Progenitor cell of endocrine pancreas (in vitro differentiated cells): ENCODE measurements at places on chromosomes 16 and 17. TPM values are rescaled to one million over a fixed set of nuclear protein-coding genes. Genes with fewer than 3 reads are reported as not detected.

PYDC1 gene
- not detected in 2 replicates for total RNA-seq

ATP1B2 gene
- total RNA-seq: 1.5 and 2.1 TPM in 2 replicates

AARS1 gene
- 113 and 114 TPM in 2 replicates for total RNA-seq

CA7 gene
- not detected in 2 replicates for total RNA-seq

JUP gene
- total RNA-seq: 195 and 199 TPM in 2 replicates

ANKFN1 gene
- total RNA-seq: not detected in 2 replicates

HCRT gene
- not detected in 2 replicates for total RNA-seq

CCDC78 gene
- total RNA-seq: 2.5 and 3.2 TPM in 2 replicates

MMP25 gene
- 0.13 and 0.19 TPM in 2 replicates for total RNA-seq

SLFN14 gene
- not detected in 2 replicates for total RNA-seq

DNA sequence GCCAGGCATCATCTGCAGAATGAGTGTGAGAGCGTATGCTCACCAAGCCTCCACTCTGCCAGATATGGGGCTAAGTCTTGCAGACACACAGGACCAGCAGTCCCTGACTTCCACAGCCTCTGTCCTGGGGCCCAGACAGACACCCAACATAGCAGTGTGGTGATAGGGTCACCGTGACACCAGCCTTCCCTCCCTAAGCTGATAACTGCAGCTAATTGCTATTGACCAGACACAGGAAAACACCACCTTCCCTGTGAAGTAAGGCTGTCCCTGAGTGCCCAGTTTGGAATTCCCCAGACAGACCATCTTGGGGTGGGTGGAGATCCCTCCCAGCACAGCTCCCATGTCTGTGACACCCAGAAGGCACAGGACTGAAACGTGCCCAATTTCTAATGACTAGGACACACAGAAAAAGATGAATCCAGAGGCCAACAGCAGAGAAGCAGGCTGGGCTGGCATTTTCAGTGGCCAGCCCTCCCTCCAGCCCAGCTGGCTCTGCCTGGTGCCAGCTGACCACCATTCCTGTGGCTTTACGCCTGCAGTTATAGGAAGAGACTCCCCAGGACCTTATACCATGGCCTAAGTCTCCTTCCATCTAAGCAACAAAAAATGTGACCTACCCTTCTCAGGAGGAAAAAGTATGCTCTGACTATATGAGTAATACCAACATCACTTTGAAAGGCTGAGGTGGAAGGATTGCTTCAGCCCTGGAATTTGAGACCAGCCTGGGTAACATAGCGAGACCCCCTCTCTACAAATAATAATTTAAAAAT lies 30.3 kb downstream of the ATPAF2 start:
- no peak for DNase-seq
- H3K36me3 ChIP-seq: peaks cover 19% of the 10 kb centered on the region
- no peak overlapping the region for H3K27ac ChIP-seq
- no peak overlapping the region for H3K4me3 ChIP-seq
- peaks cover 1% of the 10 kb centered on the region for H3K4me1 ChIP-seq

DNA sequence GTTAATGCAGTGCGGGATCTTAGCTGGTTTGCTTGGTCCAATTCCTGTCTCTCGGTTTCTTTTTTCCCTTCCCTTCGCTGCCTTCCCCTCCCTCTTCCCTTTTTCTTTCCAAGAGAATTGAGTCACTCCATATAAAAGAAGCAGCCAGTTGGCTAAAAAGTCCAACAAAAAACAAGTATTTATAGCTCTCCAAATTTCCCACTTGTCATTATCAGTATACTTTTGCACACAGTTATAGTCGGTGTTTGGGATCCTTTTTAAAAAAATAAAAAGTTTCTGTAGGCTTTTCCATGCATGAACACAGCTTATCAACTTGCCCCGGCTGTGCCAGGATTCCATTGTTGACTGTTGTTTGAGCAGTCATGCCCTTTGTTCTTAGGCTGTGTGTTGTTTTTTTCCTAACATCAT lies 24.9 kb downstream of the HMOX2 start:
- DNase-seq: no peak
- H3K4me3 ChIP-seq: no peak overlapping the region
- H3K27ac ChIP-seq: peak overlapping the region; percentile 94
- H3K36me3 ChIP-seq: no peaks in the 10 kb centered on the region
- H3K27me3 ChIP-seq: no peaks in the 10 kb centered on the region
- peaks cover 23% of the 10 kb centered on the region for H3K4me1 ChIP-seq

DNA sequence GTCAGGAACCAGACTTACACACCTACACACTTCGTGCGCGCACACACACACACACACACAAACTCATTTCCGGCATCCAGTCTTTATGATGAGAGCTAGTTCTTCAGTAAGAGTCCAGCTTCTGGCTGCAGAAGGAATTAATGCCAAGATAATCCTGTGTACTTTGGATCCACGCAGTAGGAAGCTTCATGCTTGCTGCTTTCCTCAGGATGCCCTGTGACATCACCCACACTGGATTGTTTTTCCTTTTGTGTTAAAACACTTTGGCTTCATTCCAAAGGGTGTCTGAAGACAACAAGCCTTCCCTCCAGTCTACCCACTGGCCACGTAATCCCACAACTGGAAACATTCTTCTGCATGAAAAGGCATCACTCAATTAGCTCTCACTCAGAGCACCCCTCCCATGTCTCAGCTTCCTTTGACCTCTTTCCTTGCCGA lies 35.4 kb downstream of the KCNJ16 start:
- H3K27ac ChIP-seq: no peak overlapping the region
- peaks cover 2% of the 10 kb centered on the region for H3K4me1 ChIP-seq
- no peak overlapping the region for H3K4me3 ChIP-seq
- peaks cover 2% of the 10 kb centered on the region for H3K36me3 ChIP-seq

DNA sequence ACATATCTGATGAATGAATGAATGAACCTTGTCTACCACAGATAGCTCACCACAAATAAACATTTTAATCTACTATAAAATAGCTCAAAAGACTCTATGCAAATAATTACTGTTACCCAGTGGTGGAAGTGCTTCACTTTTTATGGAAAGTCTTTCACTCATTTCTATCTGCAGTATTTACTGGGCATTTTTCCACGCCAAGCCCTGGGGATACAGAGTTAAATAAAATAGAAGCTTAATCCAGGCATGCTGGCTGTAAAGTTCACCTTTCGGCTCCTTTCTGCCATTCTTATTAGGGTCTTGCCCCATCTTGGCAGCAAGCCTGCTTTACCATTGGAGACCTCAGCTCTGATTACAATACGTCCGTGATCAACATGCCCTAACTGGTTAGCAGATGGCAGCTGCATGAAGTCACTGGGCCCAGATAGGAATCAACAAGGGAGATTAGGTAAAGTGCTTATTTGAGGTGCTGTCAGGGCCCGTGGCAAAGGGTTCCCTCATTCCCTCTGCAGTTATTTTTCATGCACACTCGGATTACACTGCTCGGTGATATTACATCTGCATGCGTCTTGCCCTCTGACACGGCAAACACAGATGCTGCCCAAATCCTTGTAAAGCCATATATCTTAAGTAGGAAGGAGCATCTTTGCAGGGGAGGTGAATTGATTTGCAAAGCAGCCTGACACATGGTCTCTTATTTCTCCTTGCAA lies 648.9 kb downstream of the WWOX start:
- no peak for DNase-seq
- no peaks in the 10 kb centered on the region for H3K4me1 ChIP-seq
- H3K4me3 ChIP-seq: no peak overlapping the region
- no peak overlapping the region for H3K27ac ChIP-seq
- no peaks in the 10 kb centered on the region for H3K27me3 ChIP-seq

GRCh38 chr16:79621027-79621426 lies 20.5 kb upstream of the MAF start:
- DNase-seq: no peak
- no peak overlapping the region for H3K4me3 ChIP-seq
- H3K27ac ChIP-seq: no peak overlapping the region
- no peaks in the 10 kb centered on the region for H3K36me3 ChIP-seq

DNA sequence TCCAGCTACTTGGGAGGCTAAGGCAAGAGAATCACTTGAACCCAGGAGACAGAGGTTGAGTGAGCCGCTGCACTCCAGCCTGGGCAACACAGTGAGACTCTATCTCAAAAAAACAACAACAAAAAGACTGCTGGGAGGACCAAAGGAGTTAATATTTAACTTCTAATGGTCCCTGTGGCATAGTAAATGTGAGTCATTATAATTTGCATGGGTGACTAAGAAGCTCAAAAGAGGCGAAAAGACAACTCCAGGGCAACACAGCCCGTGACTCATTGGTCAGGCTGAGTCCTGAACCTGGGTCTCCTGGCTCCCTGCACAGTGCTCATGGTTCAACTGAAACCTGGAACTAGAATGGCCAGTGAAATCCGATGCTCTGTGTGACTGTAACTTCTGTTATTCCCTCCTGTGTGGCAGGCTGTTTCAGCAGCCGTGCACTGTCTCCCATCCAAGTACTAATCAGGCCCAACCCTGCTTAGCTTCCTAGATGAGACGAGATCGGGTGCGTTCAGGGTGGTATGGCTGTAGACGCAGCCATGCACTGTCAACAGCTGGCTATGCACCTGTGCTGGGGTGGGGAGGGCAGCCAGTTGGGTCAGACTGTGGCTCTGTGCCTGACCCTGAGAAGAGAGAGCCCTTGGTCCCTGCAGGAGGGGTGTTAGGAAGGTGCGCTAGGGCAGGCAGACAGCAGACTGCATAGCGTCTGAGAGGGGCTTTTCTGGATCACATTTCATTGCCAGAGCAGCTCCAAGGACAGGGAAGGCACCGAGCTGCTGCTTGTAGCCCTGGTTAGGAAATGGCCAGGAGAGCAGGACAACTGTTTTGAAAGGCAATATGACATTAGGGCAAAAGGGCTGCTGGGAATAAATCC lies 14.5 kb upstream of the GPRC5C start:
- no peaks in the 10 kb centered on the region for H3K36me3 ChIP-seq
- H3K4me1 ChIP-seq: peaks cover 21% of the 10 kb centered on the region
- DNase-seq: no peak
- H3K27ac ChIP-seq: peak overlapping the region; percentile 54

- no peak overlapping the region for H3K27ac ChIP-seq
- peaks cover 32% of the 10 kb centered on the region for H3K36me3 ChIP-seq
- no peaks in the 10 kb centered on the region for H3K4me1 ChIP-seq
Observed at GRCh38 chr17:17226451-17227265, 10.3 kb downstream of the FLCN start.

- H3K27me3 ChIP-seq: no peaks in the 10 kb centered on the region
- H3K4me1 ChIP-seq: peaks cover 7% of the 10 kb centered on the region
- no peak overlapping the region for H3K27ac ChIP-seq
- no peak for DNase-seq
- H3K4me3 ChIP-seq: no peak overlapping the region
- H3K36me3 ChIP-seq: peaks cover 22% of the 10 kb centered on the region
Observed at GRCh38 chr17:63816669-63817068, 10.6 kb upstream of the PSMC5 start.

GRCh38 chr17:61389670-61390478 lies 9.8 kb upstream of the TBX2 start:
- H3K36me3 ChIP-seq: no peaks in the 10 kb centered on the region
- peaks cover 18% of the 10 kb centered on the region for H3K4me1 ChIP-seq
- H3K4me3 ChIP-seq: no peak overlapping the region
- no peak overlapping the region for H3K27ac ChIP-seq

DNA sequence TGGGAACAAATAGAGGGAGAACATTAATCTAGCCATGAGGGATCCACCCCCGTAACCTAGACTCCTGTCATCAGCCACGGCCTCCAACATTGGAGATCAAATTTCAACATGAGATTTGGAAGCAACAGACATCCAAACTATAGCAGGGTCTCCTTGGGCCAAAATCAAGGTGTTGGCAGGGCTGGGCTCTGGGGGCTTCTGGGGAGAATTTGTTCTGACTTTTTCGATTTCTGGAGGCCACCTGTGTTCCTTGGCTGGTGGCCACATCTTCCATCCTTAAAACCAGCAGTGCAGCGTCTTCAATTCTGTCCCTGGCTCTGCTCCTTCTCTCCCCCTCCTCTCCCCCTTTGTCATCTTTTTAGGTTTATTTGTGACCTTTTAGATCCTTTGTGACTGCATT lies 546.2 kb downstream of the WWOX start:
- H3K36me3 ChIP-seq: no peaks in the 10 kb centered on the region
- no peak for DNase-seq
- peaks cover 19% of the 10 kb centered on the region for H3K4me1 ChIP-seq
- H3K27ac ChIP-seq: no peak overlapping the region

DNA sequence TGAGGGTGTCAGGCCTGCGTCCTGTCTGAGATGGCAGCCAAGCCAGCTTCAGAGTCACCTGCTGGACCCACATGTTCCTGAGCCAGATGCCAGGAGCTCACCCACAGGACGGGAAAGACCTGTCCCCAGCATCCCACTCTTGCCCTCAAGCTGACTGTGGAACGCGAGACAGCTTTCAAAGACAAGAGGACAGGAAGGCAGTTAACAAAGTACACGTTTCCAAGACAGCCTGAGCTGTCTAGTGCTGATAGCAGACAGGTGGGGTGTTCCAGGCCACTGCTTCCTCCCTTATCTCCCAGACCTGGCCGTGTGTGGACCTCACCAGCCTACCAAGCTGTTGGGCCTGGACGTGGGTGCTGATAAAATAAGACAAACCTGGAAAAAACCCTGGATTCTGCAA lies 13.2 kb downstream of the CMTM3 start:
- H3K4me1 ChIP-seq: peaks cover 21% of the 10 kb centered on the region
- no peak overlapping the region for H3K4me3 ChIP-seq
- no peak for DNase-seq
- no peaks in the 10 kb centered on the region for H3K27me3 ChIP-seq
- H3K36me3 ChIP-seq: peaks cover 16% of the 10 kb centered on the region
- peak overlapping the region; percentile 57 for H3K27ac ChIP-seq

GRCh38 chr17:64546716-64547115 lies 39.9 kb downstream of the CEP95 start:
- H3K36me3 ChIP-seq: peaks cover 16% of the 10 kb centered on the region
- H3K27ac ChIP-seq: no peak overlapping the region
- H3K27me3 ChIP-seq: no peaks in the 10 kb centered on the region
- no peaks in the 10 kb centered on the region for H3K4me1 ChIP-seq
- no peak for DNase-seq

GRCh38 chr17:29570521-29570920 lies 2.0 kb downstream of the TP53I13 start:
- peaks cover 7% of the 10 kb centered on the region for H3K36me3 ChIP-seq
- H3K27me3 ChIP-seq: peaks cover 19% of the 10 kb centered on the region
- peak overlapping the region; percentile 48 for H3K4me3 ChIP-seq
- DNase-seq: no peak

GRCh38 chr17:53186001-53186400 lies 636.7 kb upstream of the KIF2B start:
- H3K27me3 ChIP-seq: no peaks in the 10 kb centered on the region
- H3K36me3 ChIP-seq: no peaks in the 10 kb centered on the region
- DNase-seq: no peak
- H3K4me3 ChIP-seq: no peak overlapping the region

- no peak overlapping the region for H3K27ac ChIP-seq
- no peaks in the 10 kb centered on the region for H3K36me3 ChIP-seq
- peaks cover 2% of the 10 kb centered on the region for H3K4me1 ChIP-seq
- H3K4me3 ChIP-seq: no peak overlapping the region
- peaks cover 7% of the 10 kb centered on the region for H3K27me3 ChIP-seq
- DNase-seq: no peak
Observed at GRCh38 chr16:54744998-54745397, 185.7 kb upstream of the IRX5 start.

DNA sequence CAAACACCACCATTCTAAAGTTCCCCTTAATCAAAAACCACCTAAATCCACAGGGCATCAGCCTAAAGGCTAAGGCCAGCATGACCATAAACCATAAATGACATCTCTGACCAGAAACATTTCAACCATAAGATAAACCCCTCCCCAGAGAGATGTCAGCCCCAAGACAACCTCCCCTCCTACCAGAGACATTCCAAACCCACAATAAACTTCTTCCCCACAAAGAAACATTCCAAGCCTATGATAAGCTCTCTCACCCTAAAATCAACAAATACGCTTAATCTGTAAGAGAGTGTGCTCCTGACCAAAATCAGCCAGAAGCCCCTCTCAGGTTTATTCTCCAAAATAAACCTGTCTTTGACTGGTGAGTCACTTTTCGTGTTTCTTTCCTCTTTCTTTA lies 54.8 kb downstream of the SLFN5 start:
- DNase-seq: no peak
- no peak overlapping the region for H3K27ac ChIP-seq
- H3K4me3 ChIP-seq: no peak overlapping the region
- H3K36me3 ChIP-seq: peaks cover 4% of the 10 kb centered on the region
- peaks cover 6% of the 10 kb centered on the region for H3K27me3 ChIP-seq
